Eye (tissue), 1 donor: ENCODE measurements at places on chromosomes 7 and 10.
A peak's percentile ranks its signal among the peaks of the same experiment; 100 is the strongest.

DNA sequence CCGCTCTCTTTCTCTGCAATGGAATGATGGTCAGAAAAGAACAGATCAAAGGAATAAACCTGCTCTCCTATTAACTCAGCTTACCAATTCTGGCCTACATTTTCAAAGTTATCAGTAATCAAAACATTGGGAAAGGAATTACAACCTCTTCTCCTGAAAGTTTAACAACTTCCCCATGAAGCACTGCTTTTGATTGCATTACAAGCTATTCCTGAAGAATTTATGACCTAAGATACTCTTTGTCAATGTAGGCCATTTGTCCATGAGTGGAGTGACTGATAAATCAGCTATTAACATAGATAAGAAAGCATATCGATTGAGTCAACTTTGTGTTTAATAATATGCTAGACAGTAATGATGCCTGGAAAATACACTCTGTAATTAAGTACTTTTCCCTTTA lies 271.7 kb upstream of the C7orf33 start:
- DNase-seq, result no peak

DNA sequence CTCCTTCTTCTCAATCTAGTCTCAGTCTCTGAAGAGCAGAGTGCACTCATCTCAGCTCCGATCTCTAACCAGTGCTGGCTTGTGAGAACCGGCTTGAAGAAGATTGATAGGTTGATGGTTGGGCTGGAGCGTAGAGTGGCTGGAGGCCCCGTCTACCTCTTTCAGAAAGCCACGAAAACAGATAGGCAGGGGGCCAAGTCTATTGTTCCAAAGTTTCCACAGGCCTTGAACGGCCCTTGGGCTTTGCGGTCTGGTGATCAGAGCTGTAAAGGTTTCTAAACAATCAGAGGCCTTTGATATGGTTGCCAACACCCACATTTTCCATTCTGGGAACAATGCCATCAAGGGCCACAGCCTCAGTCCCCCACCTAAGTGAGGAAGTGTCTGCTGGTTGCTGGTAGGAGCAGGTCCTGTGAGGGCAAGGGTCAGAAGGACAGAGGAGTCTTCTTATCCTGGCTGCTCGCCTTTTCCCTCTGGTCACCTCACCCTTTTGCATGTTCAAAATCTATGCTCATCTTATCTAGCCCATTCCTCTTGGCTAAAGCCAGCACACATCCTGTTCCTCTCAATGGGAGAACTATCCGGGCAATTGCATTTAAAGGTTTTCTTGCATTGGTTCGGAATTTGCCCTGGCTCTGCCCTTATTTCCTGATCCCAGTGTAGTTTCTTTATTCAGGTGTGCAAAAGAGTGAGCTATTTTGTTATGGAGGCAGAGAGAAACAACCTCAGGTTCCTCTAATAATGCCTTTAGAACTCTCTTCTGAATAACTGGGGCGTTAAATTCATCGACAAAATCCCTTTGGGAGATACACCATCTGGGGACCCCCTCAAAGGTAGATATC lies 70.3 kb upstream of the KMT2E start:
- DNase-seq, result peak; percentile 47

DNA sequence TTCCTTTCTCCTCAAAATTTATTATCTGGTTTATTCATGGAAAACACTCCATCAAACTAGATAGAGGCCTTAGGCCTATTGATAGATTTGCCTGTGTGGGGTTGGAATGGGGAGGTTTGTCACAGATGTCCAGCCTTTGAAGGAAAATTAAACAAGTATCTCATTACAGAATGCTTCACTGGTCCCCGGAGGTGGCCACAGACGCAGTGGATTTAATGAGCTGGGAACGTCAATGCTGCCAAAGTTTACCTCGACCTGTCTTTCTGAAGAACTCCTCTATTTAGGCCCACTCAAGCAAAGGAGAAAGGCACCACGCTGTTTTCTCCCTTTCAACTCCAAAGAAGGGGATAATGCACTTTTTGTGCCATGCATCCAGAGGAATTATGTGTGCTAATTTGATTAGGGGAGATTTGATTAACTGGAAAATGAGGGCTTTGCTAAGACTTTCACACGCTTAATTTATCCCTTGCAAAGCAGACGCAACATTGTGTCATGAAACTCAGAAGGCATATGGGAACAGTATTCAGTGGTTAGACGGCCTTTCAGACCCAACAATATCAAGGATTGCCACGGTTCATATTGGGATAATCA lies 558.8 kb upstream of the GALNT17 start:
- DNase-seq, result peak; percentile 94

DNA sequence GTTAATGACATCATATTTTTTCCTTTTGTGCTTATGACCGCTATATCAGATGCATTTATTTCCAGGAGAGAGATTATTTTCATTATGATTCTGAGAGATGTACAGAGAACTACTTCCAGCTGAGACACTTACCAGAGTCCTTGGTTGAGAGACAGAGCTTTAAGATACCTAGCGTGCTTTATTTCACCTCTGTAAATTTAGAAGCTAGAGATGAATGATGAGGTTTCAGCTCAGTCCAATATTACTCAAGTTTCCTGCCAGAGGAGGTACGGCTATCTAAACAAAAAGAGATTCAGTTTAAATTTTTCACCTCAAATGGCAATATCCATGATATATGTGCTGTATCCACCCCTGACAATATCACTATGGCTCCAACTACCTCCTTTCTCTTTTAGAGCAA lies 182.6 kb upstream of the FAM3C start:
- DNase-seq, result no peak
